ENCODE measurements at places on chromosomes 2 and 18.

DNA sequence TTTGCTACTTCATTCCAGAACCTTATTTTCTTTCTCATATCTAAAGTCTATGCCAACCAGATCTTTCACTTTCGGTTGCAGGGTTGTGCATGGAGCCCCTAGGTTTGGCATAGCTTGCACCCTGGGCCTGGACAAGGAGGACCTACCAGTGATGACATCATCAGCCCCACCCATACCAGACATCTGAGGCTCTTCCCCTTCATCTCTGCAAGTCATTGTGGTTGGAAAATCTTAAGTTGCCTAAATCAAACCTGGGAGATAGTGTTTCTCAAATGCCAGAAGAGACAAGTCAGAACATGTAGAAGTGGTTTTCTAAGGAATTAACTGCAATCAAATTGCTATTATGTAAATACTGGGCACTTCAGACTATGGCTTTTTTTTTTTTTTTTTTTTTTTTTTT, 363.3 kb downstream of the ZNF516 start:
- no peak for DNase-seq

GRCh38 chr2:100924520-100925451, 77.3 kb upstream of the RPL31 start:
- no peak for DNase-seq

GRCh38 chr18:65124633-65125032, 626.2 kb upstream of the CDH7 start:
- no peak for DNase-seq

- no peak for DNase-seq
Observed at GRCh38 chr2:28782423-28782822, 28.2 kb upstream of the SPDYA start.

- DNase-seq, result no peak
Observed at GRCh38 chr2:46875226-46875899, 40.2 kb downstream of the MCFD2 start.

DNA sequence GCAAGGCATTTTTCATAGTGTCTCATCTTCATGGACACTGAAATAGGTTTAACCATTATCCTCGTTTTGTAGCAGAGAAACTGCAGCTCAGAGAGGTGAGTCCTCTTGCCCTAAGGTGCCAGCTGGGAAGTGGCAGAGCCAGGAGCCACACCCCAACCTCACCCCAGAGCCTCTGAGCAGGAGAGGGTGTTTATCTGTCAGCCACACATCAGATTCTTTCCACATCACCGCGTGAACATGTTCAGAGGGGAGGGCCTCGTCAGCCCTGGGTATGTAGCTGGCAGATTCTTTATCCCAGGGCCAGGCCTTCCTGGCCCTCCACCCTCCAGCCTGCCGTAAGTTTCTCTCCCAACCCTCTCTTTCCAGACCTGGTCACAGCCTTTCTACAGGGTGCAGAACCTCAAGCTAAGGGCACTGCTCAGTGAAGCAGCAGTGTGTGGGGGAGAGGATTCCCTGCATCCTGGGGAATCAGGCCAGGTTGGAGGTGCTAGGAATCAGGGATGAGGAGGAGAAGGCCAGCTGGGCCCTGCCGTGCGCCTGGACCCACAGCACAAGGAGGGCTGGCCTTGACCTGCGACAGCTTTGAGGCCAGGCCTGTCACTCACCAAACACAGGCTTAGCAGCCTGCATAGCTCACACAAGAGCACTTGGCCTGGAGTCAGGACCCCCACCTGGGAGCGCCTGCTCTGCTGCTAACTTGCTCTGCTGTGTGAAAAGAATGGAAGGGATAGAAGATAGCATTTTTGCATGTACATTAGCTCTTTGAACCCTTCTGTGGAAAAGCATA, 111.3 kb upstream of the MCFD2 start:
- DNase-seq, result no peak

DNA sequence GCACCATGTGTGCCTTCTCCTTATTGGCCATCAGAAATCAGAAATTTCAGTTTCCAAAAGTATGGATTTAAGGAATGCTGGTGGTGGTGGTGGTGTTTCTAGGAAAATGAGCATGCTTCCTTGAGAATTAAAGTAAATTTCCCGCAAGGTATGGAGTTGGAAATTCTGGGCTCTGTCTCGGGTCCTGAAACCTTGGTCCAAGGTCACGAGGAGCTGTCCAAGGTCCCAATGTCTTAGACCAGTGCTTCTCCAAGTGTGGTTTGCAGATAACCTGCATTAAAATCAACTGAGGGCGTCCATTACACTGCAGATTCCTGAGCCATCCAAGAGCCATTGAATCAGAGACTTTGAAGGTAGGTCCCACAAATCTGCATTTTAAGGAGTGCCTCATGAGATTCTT, 210.9 kb upstream of the PKDCC start:
- no peak for DNase-seq

DNA sequence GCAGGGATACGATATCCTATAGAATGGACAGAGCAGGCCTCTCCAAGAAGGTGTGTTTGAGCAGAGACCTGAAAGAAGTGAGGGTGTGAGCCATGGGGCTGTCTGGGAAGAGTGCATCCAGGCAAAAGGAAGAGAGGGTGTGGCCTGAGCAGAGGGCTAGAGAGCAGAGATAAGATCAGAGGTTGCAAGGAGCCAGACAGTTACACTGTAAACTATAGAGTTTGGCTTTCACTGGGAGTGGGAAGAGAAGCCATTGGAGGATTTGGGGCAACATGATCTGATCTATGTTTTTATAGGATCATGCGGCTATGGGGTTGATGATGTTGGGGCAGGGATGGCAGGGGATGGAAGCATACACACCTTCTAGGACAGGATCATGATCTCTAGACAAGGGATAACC, 124.1 kb upstream of the MAP3K20 start:
- DNase-seq, result no peak

GRCh38 chr2:192570788-192571187, 376.1 kb upstream of the TMEFF2 start:
- no peak for DNase-seq

Data from T-helper 22 cell (primary cell).